ENCODE measurements at places on chromosomes 12 and 14.

GRCh38 chr14:61408498-61408897 lies 87.1 kb downstream of the PRKCH start:
- no peak for DNase-seq

DNA sequence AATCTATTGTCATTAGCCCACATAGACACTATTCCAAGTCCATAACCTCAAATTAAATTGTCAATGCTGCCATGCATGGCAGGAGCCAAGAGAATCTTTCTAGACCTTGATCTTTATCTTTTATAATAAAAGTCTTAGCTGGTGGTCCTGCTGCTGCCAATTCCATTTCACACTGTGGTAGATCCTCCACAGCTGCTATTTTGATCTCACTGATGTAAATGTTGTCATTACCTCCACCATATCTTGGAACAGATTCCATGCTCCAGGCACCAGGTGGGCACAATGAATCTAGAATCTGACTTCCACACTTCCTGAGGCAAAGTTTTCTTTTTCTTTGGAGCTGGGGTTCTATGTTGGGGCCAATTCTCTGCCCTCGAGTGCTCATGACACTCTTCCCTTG lies 161.2 kb downstream of the TMTC3 start:
- DNase-seq = no peak

DNA sequence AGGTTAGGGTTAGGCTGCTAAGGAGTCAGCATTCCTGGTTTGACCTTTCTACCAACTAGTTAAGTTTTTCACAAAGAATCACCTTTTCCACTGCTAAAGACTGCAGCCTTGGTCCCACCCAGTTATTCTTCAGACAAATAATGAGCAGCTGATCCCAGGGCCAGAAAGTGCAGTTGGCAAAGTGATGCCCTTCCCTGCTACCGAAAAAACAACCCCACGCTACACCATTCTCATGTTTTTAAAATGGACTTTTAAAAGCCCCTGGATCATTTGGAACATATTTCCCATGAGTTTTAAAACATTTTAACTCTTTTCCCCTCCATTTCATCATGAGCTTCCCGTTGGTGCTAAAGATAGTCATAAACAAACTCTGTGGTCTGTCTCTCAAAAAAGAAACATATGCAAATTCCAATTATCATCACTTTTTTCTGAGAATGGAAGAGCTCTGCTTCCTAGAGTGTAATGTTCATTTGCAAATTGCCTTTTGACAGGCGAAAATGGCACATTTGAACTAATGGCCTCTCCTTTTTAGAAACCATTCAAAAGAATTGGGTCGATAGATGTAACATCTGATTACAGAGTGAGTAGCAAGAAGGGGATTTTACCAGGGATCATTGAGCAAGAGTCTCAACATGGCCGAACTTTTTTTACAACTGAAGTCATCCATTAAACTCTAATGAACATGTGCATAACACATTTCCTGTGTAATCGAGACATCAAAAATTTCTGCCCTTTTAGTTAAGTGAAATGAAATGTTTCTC lies 129.3 kb upstream of the RAP1B start:
- DNase-seq = no peak

GRCh38 chr12:122983789-122984515 lies 3.5 kb downstream of the ARL6IP4 start:
- no peak for DNase-seq

GRCh38 chr14:57609192-57610075 lies 115.8 kb upstream of the CCDC198 start:
- no peak for DNase-seq

- no peak for DNase-seq
Observed at GRCh38 chr14:88129306-88130056, 124.5 kb downstream of the GPR65 start.

GRCh38 chr12:2739832-2740641 lies 54.7 kb upstream of the FKBP4 start:
- DNase-seq = no peak

DNA sequence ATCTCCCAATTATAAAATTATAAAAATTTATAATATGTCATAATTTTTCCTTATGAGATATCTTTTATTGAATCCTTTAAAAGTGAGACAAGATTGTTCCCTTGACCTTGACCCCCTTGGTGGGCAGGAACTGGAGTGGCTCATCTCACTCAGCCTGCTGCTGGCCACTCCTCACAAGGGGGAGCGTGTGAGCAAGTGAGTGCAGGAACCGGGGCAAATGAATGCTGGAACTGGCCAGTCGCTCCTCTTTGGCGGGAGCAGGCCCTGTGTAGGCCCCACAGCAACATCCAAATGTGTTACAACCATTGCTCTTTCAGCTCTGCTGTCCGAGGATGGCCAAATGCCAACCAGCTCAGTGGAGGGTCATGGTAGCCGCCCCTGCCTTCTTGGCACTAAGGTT lies 178.8 kb downstream of the ETNK1 start:
- DNase-seq = no peak

DNA sequence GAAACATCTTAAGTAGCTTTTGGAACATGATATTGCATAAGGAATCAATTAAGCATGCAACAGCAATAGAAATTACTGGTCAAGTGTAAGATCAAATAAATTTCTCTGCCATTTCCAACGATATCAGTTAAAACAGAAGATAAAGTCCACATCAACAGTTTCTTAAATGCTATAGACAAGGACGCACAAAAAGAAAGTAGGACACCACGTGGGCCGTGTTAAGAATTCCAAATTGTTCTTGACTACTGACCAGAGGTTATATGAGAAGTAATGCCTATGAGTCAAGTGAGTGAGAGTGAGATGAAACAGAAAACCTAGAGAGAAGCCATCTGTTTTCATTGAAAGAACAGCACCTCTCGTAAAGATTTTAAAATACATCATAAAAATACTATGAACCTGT lies 318.2 kb downstream of the TMEM117 start:
- no peak for DNase-seq

- no peak for DNase-seq
Observed at GRCh38 chr14:72888636-72889201, 5.2 kb downstream of the DPF3 start.

DNA sequence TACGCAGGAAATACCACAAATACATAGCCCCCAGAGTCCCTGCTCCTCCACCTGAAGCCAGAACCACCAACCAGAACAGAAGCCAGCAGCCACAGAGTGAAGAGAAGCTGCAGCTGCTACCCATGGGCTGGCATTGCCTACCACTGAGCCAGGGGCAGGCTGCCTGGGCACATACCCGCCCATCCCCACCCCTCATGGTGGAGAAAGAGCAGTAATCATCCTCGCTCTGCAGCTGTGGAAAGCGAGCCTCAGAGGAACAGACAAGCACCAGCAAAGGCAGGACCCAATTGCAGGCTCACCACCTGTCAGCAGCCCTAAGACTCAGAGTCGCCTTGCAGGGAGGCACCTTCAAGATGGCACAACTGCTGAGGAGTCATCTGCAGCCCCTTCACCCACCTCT lies 11.2 kb upstream of the CD9 start:
- no peak for DNase-seq

GRCh38 chr12:6925239-6925539 lies 2.6 kb upstream of the ATN1 start:
- no peak for DNase-seq

DNA sequence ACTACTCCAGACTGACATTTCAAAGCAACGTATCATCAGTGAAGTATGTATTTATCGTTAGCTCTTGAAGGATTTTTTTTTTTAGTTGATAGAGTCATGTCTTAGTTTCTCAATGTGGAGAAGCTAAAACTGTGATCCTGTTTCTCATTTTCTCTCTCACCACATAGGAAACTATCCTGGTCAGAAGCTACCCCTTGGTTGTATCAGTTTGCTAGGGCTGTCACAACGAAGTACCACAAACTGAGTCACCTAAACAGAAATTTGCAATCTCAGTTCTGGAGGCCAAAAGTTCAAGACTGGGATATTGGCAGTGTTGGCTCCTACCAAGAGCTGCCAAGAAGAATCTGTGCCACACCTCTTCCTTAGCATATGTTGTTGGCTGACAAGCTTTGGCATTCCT lies 369.1 kb downstream of the RGS6 start:
- DNase-seq = no peak

DNA sequence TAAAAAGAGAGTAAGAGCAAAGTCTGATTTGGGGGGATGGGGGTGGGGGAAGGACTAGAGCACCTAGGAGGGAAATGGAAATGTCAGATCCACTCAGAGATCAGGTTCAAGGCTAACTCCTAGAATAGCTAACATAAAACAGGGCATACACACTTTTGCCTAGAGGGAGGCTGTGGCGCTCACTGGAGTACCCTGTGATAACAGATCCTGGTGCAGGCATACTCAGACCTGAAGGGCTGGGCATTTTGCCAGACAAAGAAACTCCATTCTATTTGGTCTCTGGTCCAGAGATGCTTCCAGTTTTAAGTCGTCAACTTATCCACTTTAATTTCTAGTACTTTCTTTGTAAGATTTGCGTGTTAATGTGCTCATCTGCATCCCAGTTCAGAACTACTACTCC lies 5.8 kb downstream of the CTDSP2 start:
- DNase-seq = no peak

DNA sequence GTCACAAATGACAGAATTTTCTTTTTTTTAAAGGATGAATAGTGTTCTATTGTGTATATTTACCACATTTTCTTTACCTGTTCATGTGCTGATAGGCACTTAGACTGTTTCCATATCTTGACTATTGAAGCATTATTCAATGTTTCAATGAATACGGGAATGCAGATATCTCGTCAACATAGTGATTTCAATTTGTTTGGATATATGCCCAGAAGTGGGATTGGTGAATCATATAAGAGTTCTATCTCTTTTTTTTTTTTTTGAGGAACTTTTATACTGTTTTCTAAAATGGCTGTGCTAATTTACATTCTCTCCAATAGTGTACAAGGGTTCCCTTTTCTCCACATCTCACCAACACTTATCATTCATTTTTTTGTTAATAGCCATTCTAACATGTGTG lies 97.9 kb upstream of the FAR2 start:
- no peak for DNase-seq
